NCI-H345 (cell line): ENCODE measurements at places on chromosomes 5 and 9.

- peak; percentile 15 for DNase-seq
Observed at GRCh38 chr9:121684381-121685145, 33.1 kb downstream of the DAB2IP start.

DNA sequence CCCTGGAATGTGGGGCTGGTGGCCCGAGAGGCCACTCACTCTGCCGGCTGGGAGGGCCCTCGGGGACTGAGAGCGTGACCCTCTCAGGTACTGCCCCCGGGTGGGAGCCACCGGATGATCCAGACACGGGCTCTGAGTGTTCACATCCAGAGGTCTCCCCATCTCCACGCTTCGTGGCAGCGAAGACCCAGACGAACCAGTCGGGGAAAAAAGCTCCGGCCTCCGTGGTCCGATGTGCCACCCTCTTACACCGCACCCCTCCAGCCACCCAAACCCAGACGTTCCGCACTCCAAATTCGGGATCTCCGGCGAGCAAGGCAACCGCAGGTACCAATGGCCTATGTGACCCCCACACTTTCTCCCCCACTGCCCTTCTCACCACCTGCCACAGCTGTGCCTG is 49.5 kb downstream of the AMBP start:
- no peak for DNase-seq

DNA sequence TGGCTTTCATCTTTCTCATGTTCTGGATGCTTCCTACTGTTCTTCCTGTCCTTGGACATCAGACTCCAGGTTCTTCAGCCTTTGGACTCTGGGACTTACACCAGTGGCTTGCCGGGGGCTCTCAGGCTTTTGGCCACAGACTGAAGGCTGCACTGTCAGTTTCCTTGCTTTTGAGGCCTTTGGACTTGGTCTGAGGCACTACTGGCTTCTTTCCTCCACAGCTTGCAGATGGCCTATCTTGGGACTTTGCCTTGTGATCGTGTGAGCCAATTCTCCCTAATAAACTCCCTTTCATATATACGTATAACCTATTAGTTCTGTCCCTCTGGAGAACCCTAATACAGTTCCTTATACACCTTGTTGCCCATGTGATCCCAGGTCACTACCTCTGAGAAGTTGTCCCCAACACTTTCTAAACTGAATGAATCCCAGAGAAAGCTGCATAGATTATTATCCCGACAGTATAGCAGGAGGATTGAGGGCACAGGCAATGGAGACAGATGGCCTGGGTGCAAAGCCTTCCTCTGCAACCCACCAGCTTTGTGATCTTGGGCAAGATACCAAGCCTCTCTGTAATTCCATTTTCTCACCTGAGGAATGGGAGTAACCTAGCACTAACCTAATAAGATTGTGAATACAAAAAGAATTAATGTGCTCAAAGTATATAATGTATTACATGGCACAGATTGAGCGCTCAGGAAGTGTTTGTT is 449.6 kb upstream of the BRINP1 start:
- no peak for DNase-seq

- DNase-seq = no peak
Observed at GRCh38 chr5:157359356-157360055, 93.6 kb downstream of the CYFIP2 start.
